ENCODE measurements at places on chromosomes 6 and 20.

- DNase-seq: no peak
These were observed 521.0 kb upstream of the EPHA7 start for GRCh38 chr6:93940381-93940780.

DNA sequence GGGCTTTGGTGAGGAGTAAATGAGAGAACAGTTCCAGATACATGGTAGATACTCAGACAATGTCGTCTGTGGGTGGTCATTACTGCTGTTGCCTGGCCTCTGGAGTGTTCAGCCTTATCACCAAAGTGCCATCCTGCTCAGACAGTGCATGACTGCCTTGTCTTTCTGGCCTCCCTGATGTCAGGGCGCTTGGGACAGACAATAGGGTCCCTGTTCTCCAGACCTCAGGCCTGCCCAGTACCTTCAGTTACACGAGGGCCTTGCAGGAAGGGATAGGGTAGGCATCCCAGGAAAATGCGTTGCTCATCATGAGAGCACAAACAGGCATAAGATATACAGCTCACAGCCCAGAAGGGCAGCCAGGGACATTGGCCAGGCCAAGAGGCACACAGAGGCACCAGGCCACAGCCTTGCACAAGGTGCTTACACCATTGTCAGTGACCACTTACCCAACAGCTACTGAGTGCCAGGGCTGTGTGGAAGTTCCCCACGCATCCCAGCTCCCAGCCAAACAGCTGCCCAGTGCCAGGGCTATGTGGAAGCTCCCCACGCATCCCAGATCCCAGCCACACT, 27.4 kb downstream of the BPIFB1 start:
- no peak for DNase-seq

DNA sequence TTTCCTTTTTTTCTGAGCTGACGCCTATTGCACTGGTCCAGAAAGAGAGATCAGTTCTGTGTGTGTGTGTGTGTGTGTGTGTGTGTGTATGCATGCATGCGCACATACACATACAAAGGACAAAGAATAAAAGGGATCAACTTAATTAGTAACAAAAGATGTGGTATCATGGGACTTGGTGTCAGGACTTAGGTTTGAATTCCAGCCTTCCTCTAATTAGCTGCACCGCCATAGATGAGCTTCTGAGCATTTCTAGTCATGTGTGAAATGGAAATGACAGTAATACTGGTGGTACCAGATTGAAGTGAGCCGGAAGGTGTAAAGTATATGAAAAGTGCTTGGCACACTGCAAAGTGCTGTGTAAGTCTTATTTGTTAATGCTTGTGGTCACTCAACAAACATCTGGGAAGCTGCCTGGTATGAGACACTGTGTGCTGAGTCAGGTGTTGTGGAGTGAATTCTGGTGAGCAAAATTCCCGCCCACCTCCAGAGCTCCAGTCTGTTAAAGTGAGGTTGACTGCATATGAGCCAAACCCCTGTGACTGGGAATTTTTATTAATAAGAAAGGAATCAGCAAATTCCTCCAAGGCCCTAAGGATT, 12.4 kb downstream of the DAAM2 start:
- peak; percentile 82 for DNase-seq

GRCh38 chr6:30735668-30736314, 6.7 kb downstream of the FLOT1 start:
- no peak for DNase-seq

DNA sequence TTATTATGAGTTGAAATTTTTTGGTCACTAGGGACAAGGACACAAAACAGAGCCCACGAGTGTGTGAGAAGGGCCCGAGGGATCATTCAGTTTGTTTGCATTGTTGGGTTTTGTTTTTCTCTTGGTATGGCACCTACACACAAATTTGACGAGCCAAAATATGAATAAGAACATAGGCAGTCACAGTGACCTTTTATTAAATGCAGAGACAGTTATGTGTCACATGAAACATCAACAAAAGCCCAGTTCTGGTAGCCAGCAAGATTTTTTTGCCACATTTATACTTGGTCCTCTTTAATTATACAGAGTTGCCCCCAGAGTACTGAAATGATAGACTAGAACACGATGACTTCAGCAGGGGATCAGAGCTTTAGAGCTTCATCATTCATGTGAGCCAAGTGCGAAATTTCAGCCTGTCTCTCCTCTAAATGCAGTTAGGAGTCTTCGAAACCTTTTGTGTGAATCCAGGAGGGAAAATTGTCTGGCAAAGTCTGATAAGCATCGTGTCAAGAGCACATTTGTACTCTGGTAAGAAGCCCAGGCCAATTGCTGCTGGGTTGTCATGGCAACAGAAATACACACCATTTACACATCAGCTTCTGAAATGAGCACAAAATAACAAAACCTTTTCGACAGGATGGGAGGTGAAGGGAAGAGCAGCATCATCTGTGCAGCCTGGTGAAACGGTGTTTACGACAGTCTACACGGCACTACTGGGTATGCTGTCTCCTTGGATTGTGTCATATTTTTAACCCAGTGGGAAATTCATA, 79.2 kb upstream of the RIPOR2 start:
- DNase-seq: peak; percentile 72

DNA sequence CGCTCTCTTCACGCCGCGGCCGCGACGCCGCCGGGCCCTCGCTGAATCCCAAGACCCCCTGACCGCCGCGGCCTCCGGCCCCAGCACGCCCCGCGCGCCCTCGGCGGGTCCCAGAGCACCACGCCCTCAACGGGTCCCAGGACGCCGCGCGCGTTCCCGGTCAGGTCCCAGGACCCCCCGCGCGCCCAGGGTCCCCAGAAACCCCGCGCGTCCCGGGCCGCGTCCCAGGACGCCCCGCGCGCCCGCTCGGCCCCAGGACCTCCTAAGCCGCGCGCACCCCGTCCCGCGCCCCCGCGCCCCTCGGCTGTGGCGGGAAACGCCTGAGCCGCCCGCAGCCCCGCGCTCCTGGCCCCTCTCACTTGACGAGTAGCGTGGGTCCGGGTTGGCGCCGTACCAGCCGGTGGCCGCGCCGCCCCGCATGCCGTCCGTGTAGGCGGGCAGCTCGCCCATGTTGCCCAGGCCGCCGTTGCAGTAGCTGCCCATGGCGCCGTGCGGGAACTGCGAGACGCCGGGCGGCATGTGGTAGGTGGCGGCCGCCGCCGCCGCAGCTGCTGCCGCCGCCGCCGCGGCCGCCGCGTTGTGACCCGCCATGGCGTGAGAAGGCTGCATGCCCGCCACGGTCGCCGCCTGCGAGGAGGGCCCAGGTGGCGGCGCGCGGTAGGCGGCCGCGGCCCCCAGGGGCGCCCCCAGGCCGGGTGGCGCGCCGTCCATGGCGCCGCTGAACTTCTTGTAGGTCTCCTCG, 556 bp downstream of the NKX2-4 start:
- no peak for DNase-seq

- DNase-seq: no peak
These were observed 2.2 kb downstream of the RAB5IF start for GRCh38 chr20:36607586-36608387.

DNA sequence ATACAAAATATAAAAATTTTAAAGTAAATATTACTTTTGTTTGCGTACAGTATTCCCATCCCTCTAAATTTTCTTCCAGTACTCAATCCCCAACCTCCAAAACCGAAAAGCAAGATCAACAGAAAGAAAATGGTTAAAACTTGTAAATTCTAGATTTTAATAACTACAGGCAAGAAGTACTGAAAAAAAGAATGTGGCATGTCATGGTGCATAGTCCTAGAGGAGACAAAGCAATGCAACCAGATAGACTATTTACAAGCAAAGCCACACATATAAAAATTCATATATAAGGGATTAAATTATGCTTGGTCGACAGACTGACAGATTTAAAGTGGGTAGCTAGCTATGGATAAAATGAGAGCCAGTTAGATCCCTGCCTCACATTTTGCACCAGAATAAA, 56.5 kb upstream of the HFE start:
- DNase-seq: peak; percentile 40

- DNase-seq: no peak
These were observed 48.9 kb downstream of the PRDM1 start for GRCh38 chr6:106134906-106135634.

DNA sequence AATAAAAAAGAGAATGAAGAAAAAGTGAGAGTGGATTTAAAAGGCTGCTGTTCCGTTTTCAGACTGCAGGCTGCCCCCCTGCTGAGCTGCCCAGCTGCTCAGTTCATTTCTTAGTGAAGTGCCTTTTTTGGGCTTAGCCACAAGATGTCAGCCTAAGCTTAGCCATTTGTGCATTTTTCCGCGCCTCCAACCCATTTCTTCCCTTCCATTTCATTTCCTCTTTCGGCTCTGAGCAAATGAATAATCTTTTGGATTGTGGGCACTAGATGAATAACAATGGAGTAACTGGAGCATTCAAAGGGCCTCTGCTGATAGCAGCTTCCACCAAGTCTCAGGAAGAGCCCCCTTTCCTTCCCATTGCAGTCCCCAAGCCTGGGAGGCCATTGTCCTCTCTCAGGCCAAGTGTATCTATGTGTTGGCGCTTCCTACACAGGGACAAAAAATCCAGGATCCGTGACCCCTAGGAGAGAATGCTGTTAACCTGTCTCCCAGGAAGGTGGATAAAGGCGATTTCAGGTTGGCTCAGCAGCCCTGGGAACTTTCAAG, 83.5 kb upstream of the SPTLC3 start:
- DNase-seq: peak; percentile 83

DNA sequence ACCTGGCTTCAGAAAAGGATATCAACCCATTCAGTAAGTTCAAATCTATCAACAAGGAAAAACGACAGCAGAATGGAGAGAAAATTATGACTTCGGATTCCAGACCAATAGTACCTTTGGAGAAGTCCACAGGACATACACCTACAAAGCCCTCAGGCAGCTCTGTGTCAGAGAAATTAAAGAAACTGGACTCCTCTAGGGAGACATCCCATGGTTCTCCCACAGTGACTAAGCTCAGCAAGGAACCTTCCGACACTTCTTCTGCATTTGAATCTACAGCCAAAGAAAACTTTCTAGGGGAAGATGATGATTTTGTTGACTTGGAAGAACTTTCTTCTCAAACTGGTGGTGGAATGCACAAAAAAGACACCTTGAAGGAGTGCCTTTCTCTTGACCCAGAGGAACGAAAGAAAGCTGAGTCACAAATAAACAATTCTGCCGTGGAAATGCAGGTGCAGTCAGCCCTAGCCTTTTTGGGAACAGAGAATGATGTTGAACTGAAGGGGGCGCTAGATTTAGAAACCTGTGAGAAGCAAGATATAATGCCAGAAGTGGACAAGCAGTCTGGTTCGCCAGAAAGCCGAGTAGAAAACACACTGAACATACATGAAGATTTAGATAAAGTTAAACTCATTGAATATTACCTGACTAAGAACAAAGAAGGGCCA, 67.4 kb upstream of the HINT3 start:
- DNase-seq: peak; percentile 4
